ENCODE measurements at places on chromosomes 6 and 20. TPM values are rescaled to one million over a fixed set of nuclear protein-coding genes. Genes with fewer than 3 reads are reported as not detected.
A peak's percentile ranks its signal among the peaks of the same experiment; 100 is the strongest.

- H3K27me3 ChIP-seq: no peaks in the 10 kb centered on the region
- DNase-seq: no peak
- no peak overlapping the region for H3K27ac ChIP-seq
- H3K4me1 ChIP-seq: peaks cover 4% of the 10 kb centered on the region
Observed at GRCh38 chr20:12591949-12592470, 416.8 kb upstream of the SPTLC3 start.

GRCh38 chr6:47477497-47478232 is at the start of gene CD2AP:
CD2AP (plus strand) TSS chr6:47477789; CDS start chr6:47478245, 456 bp downstream.
- peak within 1 kb of the TSS; percentile 98 for H3K4me3 ChIP-seq
- H3K27ac ChIP-seq: peak within 1 kb of the TSS; percentile 93
- no peaks in the 10 kb centered on the region for H3K36me3 ChIP-seq
- DNase-seq: peak; percentile 64

The RSPO4 gene
- 0.23 TPM for total RNA-seq

GRCh38 chr6:132380358-132381029 is 20.8 kb downstream of the MOXD1 start:
- peaks cover 23% of the 10 kb centered on the region for H3K4me1 ChIP-seq
- H3K27ac ChIP-seq: no peak overlapping the region
- peaks cover 27% of the 10 kb centered on the region for H3K36me3 ChIP-seq
- no peaks in the 10 kb centered on the region for H3K27me3 ChIP-seq

- H3K27ac ChIP-seq: no peak overlapping the region
- H3K4me1 ChIP-seq: no peaks in the 10 kb centered on the region
- no peak for DNase-seq
- H3K36me3 ChIP-seq: peaks cover 4% of the 10 kb centered on the region
- no peaks in the 10 kb centered on the region for H3K27me3 ChIP-seq
Observed at GRCh38 chr6:162999575-163000285, 272.0 kb downstream of the PACRG start.

DNA sequence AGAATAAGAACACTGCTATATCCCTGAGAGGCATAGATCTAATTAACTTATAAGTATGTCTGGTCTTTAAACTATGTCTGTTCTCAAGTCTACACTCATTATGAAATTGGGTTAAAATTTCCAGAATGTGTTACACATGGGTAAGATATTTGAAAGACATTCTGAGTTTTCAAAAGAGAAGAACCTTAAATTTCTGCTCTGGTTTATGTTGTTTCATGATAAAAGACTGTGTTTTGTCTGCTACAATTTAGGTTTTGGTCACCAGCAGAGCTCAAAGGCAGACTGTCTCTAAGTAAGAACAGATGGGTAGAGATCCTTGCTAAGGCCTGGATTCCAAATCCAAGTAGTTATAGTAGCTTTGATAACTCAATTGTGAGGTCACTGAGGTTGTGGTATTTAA is 6.0 kb downstream of the STMND1 start:
- H3K27me3 ChIP-seq: peaks cover 37% of the 10 kb centered on the region
- no peak overlapping the region for H3K4me3 ChIP-seq
- no peaks in the 10 kb centered on the region for H3K36me3 ChIP-seq

GRCh38 chr6:57267586-57268293 is 45.6 kb upstream of the RAB23 start:
- peaks cover 3% of the 10 kb centered on the region for H3K27me3 ChIP-seq
- H3K4me1 ChIP-seq: no peaks in the 10 kb centered on the region
- no peak overlapping the region for H3K27ac ChIP-seq
- H3K4me3 ChIP-seq: no peak overlapping the region
- DNase-seq: peak; percentile 8
- H3K36me3 ChIP-seq: no peaks in the 10 kb centered on the region

GRCh38 chr6:75334266-75335040 is 49.9 kb upstream of the TMEM30A start:
- peak overlapping the region; percentile 34 for H3K4me3 ChIP-seq
- H3K36me3 ChIP-seq: no peaks in the 10 kb centered on the region
- H3K27ac ChIP-seq: peak overlapping the region; percentile 76
- H3K27me3 ChIP-seq: no peaks in the 10 kb centered on the region

The COL11A2 gene
- 4.2 TPM for total RNA-seq

DNA sequence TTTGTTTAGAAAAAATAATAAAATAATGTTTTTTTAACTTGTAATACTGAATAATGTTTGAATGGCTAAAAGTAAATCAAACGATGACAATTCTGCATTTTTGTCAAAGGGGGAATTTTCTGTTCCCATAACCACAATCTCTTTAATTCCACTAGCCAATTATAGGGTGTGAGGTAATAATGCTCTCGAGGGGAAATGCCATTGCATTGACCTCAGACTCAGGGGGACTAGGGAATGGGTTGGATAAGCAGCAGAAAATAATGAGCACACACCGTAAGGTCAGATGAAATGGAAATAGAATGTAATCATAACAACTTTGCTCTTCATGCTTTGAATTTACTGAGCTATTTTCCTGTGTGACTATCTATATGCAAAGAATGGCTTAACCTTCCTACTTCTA is 584.7 kb downstream of the RFPL4B start:
- DNase-seq: no peak
- H3K27me3 ChIP-seq: no peaks in the 10 kb centered on the region
- peaks cover 5% of the 10 kb centered on the region for H3K36me3 ChIP-seq
- H3K4me1 ChIP-seq: peaks cover 24% of the 10 kb centered on the region
- H3K4me3 ChIP-seq: no peak overlapping the region

DNA sequence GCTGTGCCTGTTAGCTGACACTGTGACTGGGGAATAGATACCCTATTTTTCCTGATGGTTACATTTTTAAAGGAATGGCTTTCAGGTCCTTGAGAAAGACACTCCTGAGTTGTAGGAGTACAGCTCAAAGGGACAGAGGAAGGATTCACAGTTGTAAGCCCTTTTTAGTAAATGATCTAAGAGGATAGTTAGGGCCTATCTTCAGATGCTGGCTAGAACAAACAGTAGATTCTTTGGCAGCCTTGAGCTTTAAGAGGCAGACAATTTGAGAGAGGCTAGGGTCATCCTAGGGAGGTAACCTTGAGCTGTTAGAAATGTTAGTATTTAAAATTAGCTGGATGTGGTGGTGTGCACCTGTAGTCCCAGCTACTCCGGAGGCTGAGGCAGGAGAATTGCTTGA is 111.5 kb downstream of the ZFAND3 start:
- no peaks in the 10 kb centered on the region for H3K36me3 ChIP-seq
- H3K27me3 ChIP-seq: no peaks in the 10 kb centered on the region
- no peak overlapping the region for H3K4me3 ChIP-seq
- H3K27ac ChIP-seq: no peak overlapping the region
- no peak for DNase-seq

- H3K4me1 ChIP-seq: no peaks in the 10 kb centered on the region
- no peak overlapping the region for H3K27ac ChIP-seq
- no peaks in the 10 kb centered on the region for H3K27me3 ChIP-seq
Observed at GRCh38 chr6:125804264-125804663, 13.5 kb downstream of the NCOA7 start.

DNA sequence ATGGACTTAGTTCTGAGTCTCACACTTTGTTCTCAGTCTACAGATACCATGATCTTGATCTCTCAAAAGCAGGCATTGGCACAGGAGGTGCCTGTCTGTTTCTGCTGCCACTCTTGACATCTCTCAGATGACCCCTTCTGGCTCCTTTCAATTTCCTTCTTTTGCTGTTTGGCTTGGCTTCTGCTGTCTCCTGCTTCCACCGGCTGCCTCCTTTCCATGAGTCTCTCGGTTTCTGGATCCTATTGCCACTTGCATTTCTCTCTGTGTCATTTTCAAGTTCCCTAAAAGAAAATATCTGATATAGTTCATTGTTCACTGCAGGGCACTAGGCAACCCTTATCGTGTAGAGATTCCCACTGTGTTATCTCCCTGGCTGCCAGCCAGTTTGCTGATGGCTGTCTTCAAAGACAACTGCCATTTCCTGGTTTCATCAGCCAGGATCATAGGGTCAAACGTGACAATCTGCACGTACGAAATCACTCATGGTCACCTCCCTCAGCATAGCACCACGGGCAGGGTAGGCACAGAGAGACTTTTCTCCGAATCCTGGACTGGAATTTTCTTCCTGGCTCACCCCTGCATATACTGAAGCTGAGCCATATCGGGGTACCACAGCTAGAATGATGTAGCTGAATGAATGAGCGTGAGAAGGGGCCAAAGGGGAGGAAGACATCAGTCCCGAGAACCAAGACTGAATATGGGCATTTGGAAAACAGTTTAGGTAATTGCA is 144.6 kb upstream of the TMEM170B start:
- no peak overlapping the region for H3K4me3 ChIP-seq
- peaks cover 15% of the 10 kb centered on the region for H3K4me1 ChIP-seq
- H3K36me3 ChIP-seq: no peaks in the 10 kb centered on the region
- no peak for DNase-seq
- no peaks in the 10 kb centered on the region for H3K27me3 ChIP-seq
- peak overlapping the region; percentile 14 for H3K27ac ChIP-seq

- no peaks in the 10 kb centered on the region for H3K36me3 ChIP-seq
- no peak for DNase-seq
- no peaks in the 10 kb centered on the region for H3K27me3 ChIP-seq
- no peak overlapping the region for H3K27ac ChIP-seq
- H3K4me3 ChIP-seq: no peak overlapping the region
- H3K4me1 ChIP-seq: no peaks in the 10 kb centered on the region
Observed at GRCh38 chr6:135640449-135641111, 143.0 kb upstream of the AHI1 start.

The CAGE1 gene
- total RNA-seq: 0.16 TPM

DNA sequence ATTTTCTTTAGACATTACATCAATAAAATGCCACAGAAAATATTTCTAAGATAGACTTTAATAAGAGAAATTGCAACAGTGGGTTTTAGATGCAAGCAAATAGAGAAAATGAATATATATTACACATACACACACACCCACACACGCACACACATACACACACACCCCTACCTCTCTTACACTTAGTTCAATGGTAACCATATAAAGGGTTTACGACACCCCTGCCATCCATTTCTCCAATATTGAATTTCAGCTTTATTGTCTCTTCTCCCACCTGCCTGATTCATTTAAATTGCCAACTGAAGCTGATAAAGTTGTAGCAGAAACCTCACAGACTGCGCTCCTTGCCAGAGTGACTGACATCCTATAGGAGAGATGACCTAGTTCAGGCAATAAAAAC is 154.6 kb downstream of the ADAT2 start:
- no peak overlapping the region for H3K27ac ChIP-seq
- no peak overlapping the region for H3K4me3 ChIP-seq
- no peak for DNase-seq
- H3K36me3 ChIP-seq: peaks cover 5% of the 10 kb centered on the region
- H3K4me1 ChIP-seq: peaks cover 1% of the 10 kb centered on the region

DNA sequence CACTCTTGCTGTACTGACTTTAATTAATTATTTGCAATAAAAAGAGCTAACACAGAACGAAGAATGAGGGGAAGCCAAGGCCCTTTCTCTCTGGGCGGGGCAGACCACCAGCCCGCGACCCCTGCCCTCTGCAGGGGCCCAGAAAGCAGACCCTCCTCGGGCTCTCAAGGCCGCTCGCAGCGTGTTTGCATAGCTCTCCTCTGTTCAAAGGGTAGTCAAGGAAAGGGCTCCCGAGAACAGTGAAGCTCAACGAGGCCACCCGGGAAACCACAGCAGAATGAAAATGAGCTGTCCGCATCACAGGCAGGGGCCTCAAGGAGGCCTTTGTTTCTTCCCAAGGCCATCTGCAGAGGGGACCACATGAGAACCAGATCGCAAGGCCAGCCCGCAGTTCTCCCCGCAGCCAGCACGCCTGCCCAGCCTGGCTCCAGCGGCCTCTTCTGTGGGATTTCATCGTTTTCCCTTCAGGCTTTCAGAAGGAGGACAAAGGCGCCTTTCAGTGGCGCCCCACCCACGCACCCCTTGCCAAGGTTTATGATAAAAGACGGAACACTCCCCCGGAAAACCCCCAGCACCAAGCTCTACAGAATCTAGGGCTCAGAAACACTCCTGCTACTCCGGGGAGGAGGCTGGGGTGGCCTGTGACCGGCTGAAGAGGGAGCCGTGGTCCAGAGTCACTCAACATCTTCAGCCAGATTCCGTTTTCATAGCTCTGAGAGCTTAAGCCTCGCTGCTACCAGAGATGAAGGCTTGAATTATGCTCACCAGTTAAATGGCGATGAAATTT is 25.3 kb downstream of the ACSS1 start:
- H3K36me3 ChIP-seq: no peaks in the 10 kb centered on the region
- peaks cover 76% of the 10 kb centered on the region for H3K4me1 ChIP-seq
- DNase-seq: peak; percentile 68
- peak overlapping the region; percentile 97 for H3K27ac ChIP-seq

DNA sequence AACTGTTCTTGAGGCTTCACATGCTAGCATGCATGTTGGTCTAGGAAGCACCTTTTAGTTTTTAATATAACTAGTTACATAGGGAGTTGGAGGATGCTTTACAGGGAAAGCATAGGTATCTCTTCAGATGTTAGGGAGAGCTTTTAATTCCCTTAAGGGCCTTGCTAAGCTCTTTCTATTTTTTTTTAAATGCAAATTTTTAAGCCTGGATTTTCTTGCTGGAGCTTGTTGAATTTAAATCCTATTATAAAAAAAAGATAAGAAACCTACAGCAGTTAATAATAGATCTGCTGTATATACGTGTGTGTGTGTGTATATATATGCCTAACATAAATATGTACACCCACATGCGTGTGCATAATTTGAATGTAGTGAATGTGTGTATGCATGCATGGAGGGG is 79.0 kb downstream of the FIG4 start:
- H3K4me1 ChIP-seq: no peaks in the 10 kb centered on the region
- H3K27ac ChIP-seq: no peak overlapping the region
- no peak overlapping the region for H3K4me3 ChIP-seq
- H3K36me3 ChIP-seq: peaks cover 12% of the 10 kb centered on the region
- DNase-seq: no peak

The RSPH9 gene
- total RNA-seq: 0.63 TPM

- peaks cover 27% of the 10 kb centered on the region for H3K27me3 ChIP-seq
- peak; percentile 13 for DNase-seq
- H3K4me1 ChIP-seq: no peaks in the 10 kb centered on the region
- no peak overlapping the region for H3K4me3 ChIP-seq
Observed at GRCh38 chr20:53291548-53291947, 302.1 kb downstream of the ZNF217 start.

GRCh38 chr6:72440611-72441010 is 181.3 kb upstream of the KCNQ5 start:
- no peak for DNase-seq
- H3K27me3 ChIP-seq: peaks cover 9% of the 10 kb centered on the region
- H3K4me3 ChIP-seq: no peak overlapping the region
- H3K36me3 ChIP-seq: no peaks in the 10 kb centered on the region
- no peak overlapping the region for H3K27ac ChIP-seq
- no peaks in the 10 kb centered on the region for H3K4me1 ChIP-seq

The CDH4 gene
- 7.8 TPM for total RNA-seq

GRCh38 chr6:62803094-62803493 is 408.2 kb upstream of the FKBP1C start:
- H3K4me3 ChIP-seq: no peak overlapping the region
- H3K36me3 ChIP-seq: no peaks in the 10 kb centered on the region
- H3K27ac ChIP-seq: no peak overlapping the region
- no peaks in the 10 kb centered on the region for H3K27me3 ChIP-seq

GRCh38 chr20:40961176-40961575 is 67.4 kb upstream of the TOP1 start:
- no peaks in the 10 kb centered on the region for H3K27me3 ChIP-seq
- DNase-seq: no peak
- H3K36me3 ChIP-seq: no peaks in the 10 kb centered on the region
- H3K4me3 ChIP-seq: no peak overlapping the region
- H3K4me1 ChIP-seq: no peaks in the 10 kb centered on the region
